ENCODE measurements at places on chromosomes 2 and 18.

- DNase-seq = no peak
These were observed 7.8 kb upstream of the CNDP2 start for GRCh38 chr18:74488354-74488753.

- no peak for DNase-seq
These were observed 71.9 kb upstream of the LYPD6 start for GRCh38 chr2:149258531-149258930.

GRCh38 chr18:69599377-69599776, 198.7 kb downstream of the DOK6 start:
- DNase-seq = no peak

DNA sequence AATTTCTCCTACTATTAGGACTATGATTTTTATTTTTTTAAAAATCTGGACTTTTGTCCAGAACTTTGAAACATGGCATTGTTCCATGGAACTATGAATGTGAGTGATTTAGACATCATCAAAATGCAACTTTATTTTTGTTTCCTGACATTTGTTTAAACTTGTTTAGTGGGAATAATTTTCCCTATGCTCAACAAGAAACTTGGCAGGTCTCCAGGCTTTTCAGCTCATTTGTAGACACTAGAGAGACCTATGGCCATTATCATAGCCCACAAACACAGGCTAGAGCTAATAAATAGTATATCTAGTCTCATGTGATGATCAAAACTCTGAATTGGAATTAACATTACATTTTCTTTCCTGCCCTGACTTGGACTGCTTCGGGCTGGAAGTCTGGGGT, 145.1 kb upstream of the CELF4 start:
- no peak for DNase-seq

DNA sequence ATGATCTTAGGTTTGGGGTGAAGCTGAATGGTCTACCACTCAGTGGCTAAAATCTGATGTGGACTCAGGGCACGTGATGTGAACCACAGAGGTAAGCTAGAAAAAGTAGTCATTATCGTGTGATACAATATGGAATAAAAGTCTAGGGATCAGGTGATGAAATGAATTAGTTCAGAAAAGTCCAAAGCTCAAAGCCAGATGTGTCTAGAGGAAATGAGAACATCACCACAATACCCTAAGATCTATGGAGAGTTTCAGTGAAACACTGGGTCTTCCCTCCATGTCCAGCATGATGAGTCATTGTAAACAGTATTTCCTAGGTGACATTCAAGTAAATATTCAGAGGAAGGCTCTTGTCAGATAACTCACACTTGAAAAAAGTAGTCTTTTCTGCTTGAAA, 1257.4 kb upstream of the ZEB2 start:
- no peak for DNase-seq

- DNase-seq = no peak
These were observed 17.9 kb downstream of the PIAS2 start for GRCh38 chr18:46899274-46899948.

- DNase-seq = no peak
These were observed 30.6 kb upstream of the CHRNA1 start for GRCh38 chr2:174794851-174795374.

DNA sequence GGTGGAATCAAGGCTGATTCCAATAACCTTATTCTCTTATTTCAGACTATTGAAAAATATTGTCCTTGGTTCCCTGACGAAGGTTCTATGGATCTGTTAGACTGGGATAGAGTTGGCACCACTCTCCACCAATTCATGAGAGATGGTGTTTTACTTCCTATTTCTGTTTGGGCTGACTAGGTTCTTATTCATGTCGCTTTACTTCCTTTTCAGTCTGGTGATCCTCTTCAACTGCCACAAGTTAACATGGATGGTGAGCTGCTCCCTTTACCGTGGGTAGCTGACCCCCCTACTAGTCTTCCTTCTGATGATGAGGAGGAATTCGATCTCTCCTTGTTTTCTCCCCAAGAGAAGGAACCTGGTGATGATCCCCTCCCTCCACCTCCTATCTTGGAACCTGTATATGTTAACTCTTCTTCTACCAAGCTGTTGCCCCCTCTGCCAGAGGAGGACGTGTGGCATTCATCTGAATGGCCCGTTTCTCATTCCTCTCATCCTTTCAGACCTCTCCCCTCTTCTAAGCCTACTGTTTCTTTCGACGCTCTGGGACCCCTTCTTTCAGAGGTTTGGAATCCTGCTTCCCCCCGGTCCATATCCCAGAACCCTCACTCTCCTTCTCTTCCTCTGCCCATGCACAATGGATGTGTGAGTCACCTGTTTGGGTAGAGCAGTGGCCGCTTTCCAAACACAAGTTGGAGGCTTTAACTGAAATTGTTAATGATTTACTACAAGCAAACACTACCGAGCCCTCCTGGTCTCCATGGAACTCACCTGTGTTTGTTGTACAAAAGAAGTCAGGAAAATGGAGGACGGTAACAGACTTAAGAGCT, 13.5 kb upstream of the CNOT11 start:
- no peak for DNase-seq

GRCh38 chr2:43074052-43074451, 152.4 kb downstream of the ZFP36L2 start:
- DNase-seq = no peak

- DNase-seq = no peak
These were observed 459.7 kb downstream of the LRATD1 start for GRCh38 chr2:15092181-15092580.

DNA sequence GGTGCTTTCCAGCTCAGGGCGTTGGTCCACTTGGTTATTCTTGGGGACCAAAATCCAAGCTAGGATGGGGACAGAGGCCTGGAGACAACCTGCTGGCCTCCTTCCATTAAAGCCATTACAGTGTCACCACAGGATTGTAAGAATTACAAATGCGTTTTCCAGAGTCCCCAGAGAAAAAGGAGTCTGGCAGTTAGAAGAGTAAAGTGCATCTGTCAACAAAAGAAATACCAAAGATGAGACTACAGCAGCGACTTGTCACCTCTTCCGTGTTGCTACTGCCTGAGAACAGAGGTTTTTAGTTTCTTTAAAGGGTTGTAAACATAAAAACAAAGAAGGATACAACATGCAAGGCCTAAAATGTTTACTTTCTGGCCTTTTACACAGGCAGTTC, 235.7 kb downstream of the AGAP1 start:
- DNase-seq = no peak

- no peak for DNase-seq
These were observed 84.2 kb upstream of the UNC80 start for GRCh38 chr2:209687323-209687969.

- no peak for DNase-seq
These were observed 50.5 kb upstream of the GRB14 start for GRCh38 chr2:164671664-164672396.

DNA sequence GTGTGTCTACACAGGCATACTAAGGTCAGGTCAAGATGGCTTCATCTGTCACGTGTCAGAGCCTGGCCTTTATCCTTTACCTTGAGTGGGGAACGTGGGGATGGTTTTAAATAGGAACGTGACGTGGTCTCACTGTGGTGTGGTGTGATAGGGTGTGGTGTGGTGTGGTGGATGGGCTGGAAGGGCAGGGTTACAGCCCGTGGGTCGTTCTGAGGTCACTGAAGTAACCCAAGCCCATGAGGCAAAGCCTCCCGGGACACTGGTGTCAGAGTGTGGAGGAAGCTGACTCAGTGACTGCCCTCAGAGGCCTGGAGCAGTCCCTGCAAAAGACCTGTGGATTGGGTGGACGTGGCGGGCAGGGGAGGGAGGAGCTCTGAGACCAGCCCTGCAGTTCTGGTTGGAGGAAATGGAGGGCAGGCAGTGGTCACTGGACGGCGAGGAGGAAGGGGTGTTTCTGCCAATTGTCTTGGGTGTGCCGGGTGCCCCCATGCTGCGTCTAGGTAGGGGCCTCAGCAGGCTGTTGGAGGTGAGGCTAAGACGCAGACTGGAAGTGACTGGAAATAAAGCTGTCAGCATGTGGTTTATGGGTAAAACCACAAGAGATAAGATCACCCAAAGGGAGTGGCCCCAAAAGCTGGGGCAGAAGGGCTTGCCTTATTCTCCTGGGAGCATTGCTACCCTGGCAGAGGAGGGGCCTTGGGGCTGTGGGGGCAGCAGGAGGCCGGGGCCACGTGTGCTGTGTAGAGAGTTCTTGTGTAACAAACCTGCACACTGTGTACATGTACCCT, 84.8 kb downstream of the SH3RF3 start:
- DNase-seq = peak; percentile 9

GRCh38 chr18:47209171-47209570, 33.0 kb upstream of the IER3IP1 start:
- no peak for DNase-seq

DNA sequence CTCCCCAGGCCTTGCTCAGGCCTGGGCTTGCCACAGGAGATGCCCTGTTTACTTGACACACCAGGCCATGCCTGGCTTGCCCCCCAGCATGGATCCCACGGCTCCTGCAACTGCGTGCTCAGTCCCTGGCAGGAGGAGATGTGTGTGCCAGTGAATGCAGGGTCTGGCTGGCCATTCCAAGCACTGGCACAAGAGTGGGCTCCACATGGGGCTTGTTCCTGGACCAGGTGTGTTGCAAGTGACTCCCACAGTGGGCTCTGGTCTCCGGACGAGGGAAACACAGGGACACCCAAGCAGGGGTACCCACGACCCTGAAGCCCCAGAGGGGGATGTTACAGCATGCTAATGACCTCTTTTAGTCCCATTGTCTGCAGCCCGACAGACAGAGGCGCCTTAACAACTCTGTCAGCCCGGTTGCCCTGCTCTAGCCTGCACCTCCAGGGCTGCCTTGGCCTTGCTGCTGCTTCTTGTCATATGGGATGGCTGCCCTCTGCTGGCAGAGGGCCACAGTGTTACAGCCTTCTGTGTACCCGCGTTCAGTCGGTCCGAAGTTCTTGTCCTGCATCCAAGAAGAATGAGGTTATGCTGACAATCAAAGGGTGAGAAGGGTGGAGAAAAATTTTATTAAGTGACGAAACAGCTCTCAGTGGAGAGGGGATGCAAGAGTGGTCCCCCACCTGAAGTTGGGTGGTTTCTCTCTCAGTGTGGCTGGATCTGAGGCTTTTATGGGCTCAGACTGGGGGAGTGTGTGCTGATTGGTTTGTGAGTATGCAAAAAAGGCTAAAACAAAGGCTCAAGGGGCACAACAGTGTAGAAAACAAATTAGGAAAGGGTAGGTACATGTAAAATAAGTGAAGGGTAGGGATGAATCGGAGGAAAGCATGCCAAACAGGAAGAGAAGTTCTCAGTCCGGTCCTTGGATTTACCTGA, 180.4 kb downstream of the MBD5 start:
- peak; percentile 4 for DNase-seq

- no peak for DNase-seq
These were observed 163.0 kb downstream of the PRKCE start for GRCh38 chr2:45814488-45814887.

- peak; percentile 33 for DNase-seq
These were observed 31.6 kb upstream of the SNORC start for GRCh38 chr2:232838406-232838874.

DNA sequence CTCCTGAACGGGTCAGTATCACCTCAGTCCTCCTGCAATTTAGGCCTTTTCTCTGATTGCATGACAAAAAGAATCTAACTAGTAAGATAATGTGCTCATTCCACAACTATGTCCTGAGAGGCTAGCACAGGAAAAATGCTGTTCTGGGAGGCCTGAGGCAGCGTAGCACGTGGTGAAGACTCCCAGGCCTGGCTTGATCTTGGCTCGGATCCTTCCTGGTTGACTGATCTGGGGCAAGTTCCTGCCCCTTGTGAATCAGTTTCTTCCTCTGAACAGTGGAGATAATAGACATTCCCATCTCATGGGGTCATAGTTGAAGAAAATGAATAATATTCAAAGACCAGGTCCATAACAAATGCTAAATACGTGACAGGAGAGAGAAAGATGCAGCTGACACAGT, 12.3 kb downstream of the FBLN7 start:
- no peak for DNase-seq

DNA sequence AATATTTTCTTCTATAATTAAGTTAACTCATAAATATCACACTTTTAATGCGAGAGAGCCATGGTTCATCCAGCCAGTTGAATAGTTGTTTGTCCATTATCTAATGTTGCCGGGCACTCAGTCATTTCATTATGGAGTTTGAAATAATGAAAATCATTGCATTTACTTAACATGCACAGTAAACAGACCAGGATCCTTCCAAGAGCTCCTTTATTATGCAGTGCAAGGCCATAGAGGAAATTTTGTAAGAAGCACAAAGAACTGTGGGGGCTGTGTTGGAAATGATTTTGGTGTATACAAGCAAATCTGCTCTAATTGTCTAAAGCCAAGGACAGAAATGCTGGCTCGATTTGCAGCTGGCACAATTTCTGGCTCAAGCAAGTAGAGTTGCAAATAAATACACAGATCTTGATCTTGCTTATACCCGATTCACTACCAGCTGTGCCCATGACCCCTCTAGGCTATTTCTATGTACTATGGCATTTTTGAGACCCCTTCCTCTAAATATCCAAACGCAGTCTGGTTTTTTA, 400.3 kb upstream of the HNRNPA3 start:
- DNase-seq = no peak

DNA sequence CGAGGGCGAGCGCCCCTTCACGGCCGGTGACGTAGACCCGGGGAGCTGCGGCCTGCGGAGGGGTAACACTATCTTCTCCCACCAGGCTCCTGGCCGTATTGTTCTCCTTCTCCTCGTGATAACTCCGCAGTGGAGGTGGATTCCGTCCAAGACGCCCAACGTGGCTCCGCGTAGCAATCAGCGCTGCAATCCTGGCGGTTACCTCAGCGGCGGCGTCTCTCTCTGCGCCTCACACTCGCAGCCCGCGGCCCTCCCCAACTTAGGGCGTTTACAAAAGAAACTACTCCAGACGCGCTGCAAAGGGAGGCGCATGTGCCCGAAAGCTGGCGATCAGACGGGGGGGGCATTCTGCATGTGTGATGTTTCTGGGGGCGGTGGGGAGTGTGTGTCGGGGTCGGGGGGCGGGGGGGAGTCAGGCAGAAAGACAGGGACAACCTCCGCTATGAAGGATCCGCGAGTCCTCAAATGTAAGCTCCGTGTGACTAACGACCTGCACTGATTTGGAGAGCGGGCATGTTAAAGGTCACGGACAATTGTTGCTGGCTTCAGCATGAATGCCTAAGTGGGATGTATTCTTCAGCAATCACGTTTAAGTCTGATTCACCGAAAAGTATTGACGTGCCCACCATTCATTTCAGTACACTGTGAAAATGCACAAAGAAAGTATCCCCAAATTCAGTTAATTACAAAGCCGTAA, 1.3 kb upstream of the ZNF516 start:
- no peak for DNase-seq

DNA sequence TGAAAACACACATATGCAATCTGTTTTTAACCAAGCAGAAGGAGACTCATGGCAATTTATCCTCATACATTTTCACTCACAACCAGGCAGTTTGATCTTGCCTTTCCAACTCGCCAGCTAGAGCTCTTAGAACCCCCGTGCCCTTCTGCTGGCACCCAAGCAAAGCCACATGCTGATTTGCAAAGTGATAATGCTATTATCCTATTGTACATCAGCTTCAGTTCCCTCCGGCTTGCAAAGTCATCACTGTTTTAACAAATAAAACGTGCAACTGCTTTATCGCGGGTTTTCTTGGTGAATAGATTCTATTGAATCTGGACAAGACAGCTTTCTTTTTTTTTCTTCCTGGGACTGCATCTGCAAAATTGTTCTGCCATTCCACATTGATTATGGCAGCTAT, 314.6 kb downstream of the LNPK start:
- DNase-seq = no peak
